Right atrium auricular region (tissue), 2 donors: ENCODE measurements at places on chromosomes 2 and 18. TPM values are rescaled to one million over a fixed set of nuclear protein-coding genes. Genes with fewer than 3 reads are reported as not detected.

HOXD13 gene
- not detected for total RNA-seq

CLIP4 gene
- total RNA-seq = 66.5 TPM

FAM124B gene
- total RNA-seq = 1.3 TPM

MROH2A gene
- not detected for total RNA-seq

CD8A gene
- total RNA-seq = 0.52 TPM

ANKRD30B gene
- not detected for total RNA-seq

FAHD2A gene
- 19.9 TPM for total RNA-seq

HS1BP3 gene
- 19.5 TPM for total RNA-seq

FNDC4 gene
- 2.2 TPM for total RNA-seq

MRO gene
- 2.6 TPM for total RNA-seq

LHCGR gene
- total RNA-seq = not detected

ASIC4 gene
- not detected for total RNA-seq

DNA sequence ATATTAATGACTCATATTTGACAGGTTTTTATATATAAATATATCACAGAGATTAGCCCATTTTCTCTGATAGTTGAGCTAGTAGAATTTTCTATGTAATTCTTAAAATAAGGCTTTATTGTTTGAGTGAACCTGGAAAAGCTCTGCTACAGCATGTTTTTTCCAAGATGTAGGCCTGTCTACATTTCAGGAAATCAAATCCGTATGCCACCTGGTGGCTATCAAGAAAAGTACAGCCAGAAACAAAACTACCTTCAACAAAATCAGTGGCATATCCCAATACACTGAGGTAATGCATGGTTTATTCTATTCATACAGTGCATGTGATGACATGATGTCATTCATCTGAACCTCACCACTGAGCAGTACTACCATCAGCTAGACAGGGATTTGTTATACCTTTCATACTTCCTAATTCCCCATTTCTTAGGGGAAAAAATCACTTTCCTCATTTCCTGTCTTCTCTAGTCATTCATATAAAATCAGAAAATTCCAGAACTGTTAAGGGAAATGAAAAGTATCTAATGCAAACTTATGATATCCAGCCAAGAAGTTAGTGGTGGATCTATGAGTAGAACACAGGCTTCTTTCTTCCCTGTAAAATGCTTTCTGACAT lies 310.4 kb upstream of the SYT4 start:
- DNase-seq = no peak
- H3K4me3 ChIP-seq = no peak overlapping the region
- H3K27ac ChIP-seq = no peak overlapping the region
- no peaks in the 10 kb centered on the region for H3K27me3 ChIP-seq
- H3K4me1 ChIP-seq = no peaks in the 10 kb centered on the region

GRCh38 chr2:118121986-118122524 lies 33.8 kb downstream of the INSIG2 start:
- DNase-seq = no peak
- H3K36me3 ChIP-seq = no peaks in the 10 kb centered on the region
- no peak overlapping the region for H3K4me3 ChIP-seq
- H3K27ac ChIP-seq = no peak overlapping the region
- H3K27me3 ChIP-seq = no peaks in the 10 kb centered on the region

DNA sequence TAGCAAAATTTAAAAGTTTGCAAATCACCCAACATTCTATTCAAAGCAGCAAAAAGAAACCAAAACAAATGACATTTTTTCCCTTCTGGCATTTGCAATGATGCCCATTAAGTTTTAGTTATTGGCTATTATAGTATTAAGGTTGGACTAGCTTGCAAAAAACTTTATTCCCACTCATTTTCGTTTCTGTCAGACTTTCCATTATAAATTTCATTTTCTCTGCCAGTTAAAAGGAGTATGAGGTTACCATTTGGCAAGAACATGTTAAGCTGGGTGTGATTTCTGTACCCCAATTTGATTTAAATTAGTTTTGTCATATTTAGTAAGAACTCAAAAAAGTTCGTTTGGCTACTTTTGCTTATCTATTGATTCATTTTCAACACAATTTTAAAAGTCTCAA lies 187.9 kb downstream of the TCF4 start:
- H3K4me1 ChIP-seq = no peaks in the 10 kb centered on the region
- H3K4me3 ChIP-seq = peak overlapping the region; percentile 29
- no peak for DNase-seq
- H3K27me3 ChIP-seq = no peaks in the 10 kb centered on the region
- H3K27ac ChIP-seq = peak overlapping the region; percentile 84

- H3K27me3 ChIP-seq = no peaks in the 10 kb centered on the region
- DNase-seq = no peak
- H3K27ac ChIP-seq = no peak overlapping the region
- peaks cover 30% of the 10 kb centered on the region for H3K36me3 ChIP-seq
- H3K4me1 ChIP-seq = no peaks in the 10 kb centered on the region
Measured at GRCh38 chr2:233519787-233520611, 46.6 kb downstream of the USP40 start.

GRCh38 chr18:61825386-61825785 lies 67.4 kb downstream of the RNF152 start:
- no peak overlapping the region for H3K4me3 ChIP-seq
- H3K36me3 ChIP-seq = no peaks in the 10 kb centered on the region
- no peaks in the 10 kb centered on the region for H3K27me3 ChIP-seq
- H3K4me1 ChIP-seq = peaks cover 3% of the 10 kb centered on the region
- no peak overlapping the region for H3K27ac ChIP-seq
- DNase-seq = no peak

GRCh38 chr18:4433717-4434116 lies 21.4 kb downstream of the DLGAP1 start:
- no peak overlapping the region for H3K4me3 ChIP-seq
- no peaks in the 10 kb centered on the region for H3K36me3 ChIP-seq
- H3K27me3 ChIP-seq = no peaks in the 10 kb centered on the region
- no peaks in the 10 kb centered on the region for H3K4me1 ChIP-seq

- no peak overlapping the region for H3K4me3 ChIP-seq
- no peaks in the 10 kb centered on the region for H3K4me1 ChIP-seq
- no peaks in the 10 kb centered on the region for H3K27me3 ChIP-seq
- no peaks in the 10 kb centered on the region for H3K36me3 ChIP-seq
- no peak overlapping the region for H3K27ac ChIP-seq
Measured at GRCh38 chr18:56130481-56130880, 507.9 kb downstream of the TXNL1 start.

DNA sequence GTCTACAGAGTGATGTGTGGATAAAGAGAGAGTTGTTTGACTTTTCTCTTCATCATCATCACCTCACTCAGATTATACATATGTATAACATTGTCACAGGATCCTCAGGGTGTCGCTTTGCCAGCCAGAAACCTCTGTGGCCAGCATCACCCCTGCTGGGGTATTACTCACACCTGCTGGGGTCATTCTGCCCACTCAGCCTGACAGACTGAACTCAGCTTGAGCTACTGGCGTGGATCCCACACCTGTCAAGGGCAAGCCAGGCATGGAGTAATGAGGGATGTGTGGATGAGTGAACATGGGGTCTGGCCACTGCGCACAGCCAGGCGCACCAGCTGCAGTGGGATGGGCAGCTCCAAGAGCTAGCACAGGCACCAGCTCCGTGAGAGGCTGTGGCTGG lies 870.6 kb downstream of the CBLN2 start:
- no peaks in the 10 kb centered on the region for H3K36me3 ChIP-seq
- no peaks in the 10 kb centered on the region for H3K27me3 ChIP-seq
- no peak overlapping the region for H3K27ac ChIP-seq
- H3K4me1 ChIP-seq = no peaks in the 10 kb centered on the region
- no peak for DNase-seq
- no peak overlapping the region for H3K4me3 ChIP-seq

DNA sequence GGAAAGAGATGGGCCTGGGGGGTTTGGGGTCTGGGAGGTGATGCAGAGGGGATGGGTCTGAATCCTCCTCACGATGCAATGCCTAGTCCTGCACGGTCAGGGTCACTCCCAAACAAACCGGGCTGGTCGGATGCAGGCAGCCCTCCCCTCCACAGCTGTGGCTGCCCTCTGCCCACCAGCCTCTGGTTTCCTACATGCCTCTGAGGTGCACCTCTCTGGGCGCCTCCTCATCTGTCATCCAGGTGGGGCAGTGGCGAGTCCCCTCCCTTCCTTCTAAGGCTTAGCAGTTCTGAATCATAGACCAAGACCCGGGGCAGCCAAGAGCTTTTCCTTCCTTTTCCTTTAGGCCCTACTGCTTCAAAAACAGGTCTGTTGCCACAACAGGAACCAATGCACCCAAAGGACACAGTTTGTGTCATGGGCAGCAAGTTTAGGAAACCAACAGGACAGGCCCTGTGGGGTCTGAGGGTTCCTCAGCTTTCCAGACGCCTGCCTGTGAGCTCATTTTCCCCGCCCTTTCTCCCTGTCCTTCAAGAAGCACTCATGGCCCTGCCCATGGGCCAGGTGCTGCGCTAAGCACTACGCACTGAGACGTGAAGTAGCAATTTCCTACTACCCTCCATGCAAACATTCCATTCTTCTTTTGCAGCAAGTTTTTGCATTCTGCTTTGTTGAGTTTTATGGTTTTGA lies 6.5 kb upstream of the MAL start:
- H3K4me3 ChIP-seq = no peak overlapping the region
- H3K27me3 ChIP-seq = no peaks in the 10 kb centered on the region
- no peak overlapping the region for H3K27ac ChIP-seq
- no peaks in the 10 kb centered on the region for H3K36me3 ChIP-seq
- no peaks in the 10 kb centered on the region for H3K4me1 ChIP-seq

DNA sequence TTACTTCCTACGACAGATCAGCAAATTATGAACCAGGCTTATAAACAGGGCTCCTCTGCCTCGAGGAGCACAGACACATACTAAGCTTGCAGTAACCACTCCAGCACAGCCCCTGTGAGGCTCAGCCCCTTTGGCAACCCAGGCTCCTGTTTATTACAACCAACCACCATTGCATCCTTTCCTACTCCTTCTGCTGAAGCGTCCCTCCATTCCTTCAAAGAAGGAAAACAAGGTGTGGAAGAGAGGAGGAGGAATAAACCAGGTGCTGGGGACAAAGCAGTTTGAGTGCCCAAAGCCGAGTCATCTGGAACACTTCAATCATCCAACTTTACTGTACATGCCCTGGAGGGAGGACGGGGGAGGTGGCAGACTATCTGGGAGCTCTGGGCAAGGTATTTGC lies 87.2 kb upstream of the MGAT4A start:
- H3K27ac ChIP-seq = no peak overlapping the region
- no peaks in the 10 kb centered on the region for H3K36me3 ChIP-seq
- no peak overlapping the region for H3K4me3 ChIP-seq
- H3K27me3 ChIP-seq = no peaks in the 10 kb centered on the region

DNA sequence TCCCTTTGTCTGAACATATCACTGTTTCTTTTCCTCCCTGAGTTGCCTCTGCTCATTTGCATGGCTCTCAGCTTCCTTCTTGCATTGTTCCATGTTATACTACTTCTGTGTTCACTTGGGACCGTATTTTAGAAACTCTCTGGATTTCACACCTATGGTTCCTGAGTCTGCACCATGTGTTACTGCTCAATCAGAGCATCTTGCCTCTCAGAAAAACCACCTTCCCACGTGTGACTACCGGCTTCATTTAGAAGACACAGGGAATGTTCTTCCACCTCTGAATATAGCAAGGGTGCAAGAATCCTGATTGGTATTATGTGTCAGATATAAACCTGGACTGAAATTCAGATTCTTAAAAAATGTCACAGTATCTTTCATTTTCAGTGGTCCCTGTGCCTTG lies 731.2 kb downstream of the TDRD15 start:
- no peak for DNase-seq
- no peak overlapping the region for H3K4me3 ChIP-seq
- no peaks in the 10 kb centered on the region for H3K27me3 ChIP-seq
- H3K4me1 ChIP-seq = no peaks in the 10 kb centered on the region

GRCh38 chr2:24432735-24433134 lies 58.3 kb upstream of the NCOA1 start:
- DNase-seq = no peak
- no peaks in the 10 kb centered on the region for H3K27me3 ChIP-seq
- H3K36me3 ChIP-seq = no peaks in the 10 kb centered on the region
- H3K4me3 ChIP-seq = no peak overlapping the region
- peaks cover 34% of the 10 kb centered on the region for H3K4me1 ChIP-seq
- no peak overlapping the region for H3K27ac ChIP-seq

DNA sequence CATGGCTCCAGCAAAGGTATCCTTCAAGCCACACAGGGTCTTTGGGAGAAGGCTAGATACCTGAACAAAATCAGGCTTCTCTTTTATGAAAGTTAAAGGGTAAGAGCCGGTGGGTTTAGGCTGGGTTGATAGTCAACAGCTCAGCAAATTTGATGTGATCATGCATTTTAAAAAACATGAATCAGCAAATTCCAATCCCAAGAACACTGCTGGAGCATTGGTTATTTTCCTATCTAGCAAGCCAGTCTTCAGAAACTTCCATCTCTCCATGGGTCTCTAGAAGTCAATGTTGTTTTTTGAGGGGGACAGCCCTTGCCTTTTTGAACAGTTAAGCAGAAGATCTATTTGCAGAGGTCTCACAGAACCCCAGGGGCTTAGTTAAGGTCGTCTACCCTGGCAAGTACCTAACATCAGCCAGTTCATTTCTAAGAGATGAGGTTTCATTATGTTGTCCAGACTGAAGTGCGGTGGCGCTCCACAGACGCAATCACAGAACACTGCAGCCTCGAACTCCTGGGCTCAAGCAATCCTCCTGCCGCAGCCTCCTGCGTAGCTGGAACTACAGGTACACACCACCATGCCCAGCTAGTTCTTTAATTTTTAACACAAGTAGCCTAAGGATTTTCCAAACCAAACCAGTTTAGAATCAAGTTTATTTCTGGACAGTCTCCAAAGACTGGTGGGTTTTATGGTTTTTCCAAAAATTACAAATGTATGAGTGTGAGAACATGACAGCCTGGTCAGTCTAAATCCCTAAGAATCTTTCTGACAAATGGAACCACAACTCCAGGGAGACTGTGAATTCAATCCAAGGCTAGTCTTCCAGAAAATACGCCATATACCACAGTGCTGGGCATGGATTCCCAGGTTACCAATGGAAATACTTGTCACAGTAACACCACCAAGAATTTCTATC lies 4.1 kb upstream of the ZCCHC2 start:
- no peak for DNase-seq
- H3K27ac ChIP-seq = no peak overlapping the region
- H3K4me3 ChIP-seq = no peak overlapping the region
- no peaks in the 10 kb centered on the region for H3K36me3 ChIP-seq
- H3K27me3 ChIP-seq = no peaks in the 10 kb centered on the region
- no peaks in the 10 kb centered on the region for H3K4me1 ChIP-seq

DNA sequence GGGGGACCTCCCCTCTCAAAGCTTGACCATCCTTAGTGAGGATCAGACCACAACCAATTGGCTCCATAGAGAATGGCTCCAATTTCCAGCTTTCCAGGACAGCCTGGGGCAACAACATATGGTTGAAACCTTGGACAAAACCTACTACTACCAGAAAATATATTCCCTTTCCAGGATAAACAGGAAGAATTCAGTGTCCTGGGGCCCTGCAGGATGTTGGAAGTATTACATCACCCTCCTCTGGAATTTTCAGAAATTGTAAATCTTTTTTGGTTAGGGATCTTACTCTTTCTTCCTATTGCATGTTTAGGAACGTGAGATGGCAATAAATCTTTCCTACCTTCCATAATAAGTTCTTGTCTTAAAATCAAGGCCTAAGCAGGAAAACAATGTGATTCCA lies 158.9 kb upstream of the MEIS1 start:
- H3K4me3 ChIP-seq = no peak overlapping the region
- H3K36me3 ChIP-seq = no peaks in the 10 kb centered on the region
- no peak overlapping the region for H3K27ac ChIP-seq
- no peak for DNase-seq

GRCh38 chr2:33314541-33314940 lies 161.9 kb upstream of the RASGRP3 start:
- no peak overlapping the region for H3K4me3 ChIP-seq
- no peaks in the 10 kb centered on the region for H3K27me3 ChIP-seq
- DNase-seq = no peak
- no peak overlapping the region for H3K27ac ChIP-seq
- H3K36me3 ChIP-seq = peaks cover 29% of the 10 kb centered on the region
- H3K4me1 ChIP-seq = peaks cover 14% of the 10 kb centered on the region

- no peak overlapping the region for H3K27ac ChIP-seq
- H3K36me3 ChIP-seq = no peaks in the 10 kb centered on the region
- H3K4me3 ChIP-seq = no peak overlapping the region
- DNase-seq = no peak
Measured at GRCh38 chr2:85834466-85834865, 54.3 kb downstream of the ST3GAL5 start.
